Stimulated activated CD8-positive, alpha-beta memory T cell treated with anti-CD3 and anti-CD28 coated beads, Interleukin-15, amount 100 ng/mL, for 4 hours (primary cell): ENCODE measurements at places on chromosomes 4 and X.

DNA sequence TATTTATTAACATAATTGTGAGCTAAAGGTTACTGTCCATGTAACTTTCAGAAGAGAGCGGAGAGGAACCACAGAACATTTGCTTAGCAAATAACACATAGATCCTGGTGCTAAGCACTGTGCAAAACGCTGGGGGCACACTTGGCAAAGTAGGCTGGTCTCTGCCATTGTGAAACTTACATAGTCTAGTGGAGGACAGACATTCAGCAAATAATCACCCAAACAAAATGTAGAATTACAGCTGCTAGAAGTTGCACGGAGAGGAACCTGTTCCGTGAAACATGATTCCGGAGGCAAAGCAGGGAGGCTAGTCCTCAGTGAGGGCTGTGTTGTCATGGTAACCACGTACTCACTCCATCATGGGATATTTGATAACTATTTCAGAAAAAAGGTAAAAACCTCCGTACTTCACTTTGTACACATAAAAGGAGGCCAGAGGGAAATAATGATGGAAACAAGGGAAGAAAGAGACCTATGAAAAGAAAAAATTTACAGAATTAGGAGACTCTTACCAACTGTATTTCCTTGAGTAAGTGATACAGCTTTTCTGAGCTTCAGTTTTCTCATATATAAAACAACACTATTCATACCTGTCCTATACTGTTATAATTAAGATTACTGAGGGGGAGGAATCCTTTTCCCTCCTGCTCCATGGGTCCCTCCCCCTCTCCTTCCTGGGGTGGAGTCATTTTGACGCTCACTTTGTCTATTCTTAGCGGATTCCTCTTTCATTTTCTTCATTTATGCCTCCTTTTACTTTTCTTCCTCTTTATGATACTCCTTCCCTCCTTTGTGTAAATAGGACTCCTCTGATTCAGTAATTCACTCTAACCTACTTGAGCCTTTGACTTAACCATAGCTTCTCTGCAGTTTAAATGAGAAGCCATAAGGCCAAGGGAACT, 825 bp upstream of the RASGEF1B start:
- DNase-seq: no peak

DNA sequence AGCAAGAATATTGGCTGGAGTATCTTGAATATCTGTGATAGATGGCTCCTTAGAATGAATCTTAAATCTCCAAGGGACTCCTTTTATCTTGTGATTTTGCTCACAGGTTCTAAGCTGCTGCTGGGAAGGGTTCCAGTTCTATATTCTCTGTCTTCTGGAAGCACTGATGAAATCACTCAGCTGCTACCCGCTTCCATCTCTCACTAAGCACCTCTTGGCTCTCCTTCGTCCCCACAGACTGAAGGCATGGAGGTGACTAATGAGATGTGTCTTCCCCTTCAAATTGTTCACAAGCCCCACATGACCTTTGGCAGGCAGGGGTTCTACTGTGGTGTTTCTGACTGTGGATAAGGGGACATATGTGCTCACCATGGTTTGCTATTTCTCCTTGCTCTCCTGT, 75.9 kb downstream of the C4orf51 start:
- DNase-seq: no peak

GRCh38 chrX:25191403-25191802, 175.6 kb upstream of the ARX start:
- DNase-seq: no peak

DNA sequence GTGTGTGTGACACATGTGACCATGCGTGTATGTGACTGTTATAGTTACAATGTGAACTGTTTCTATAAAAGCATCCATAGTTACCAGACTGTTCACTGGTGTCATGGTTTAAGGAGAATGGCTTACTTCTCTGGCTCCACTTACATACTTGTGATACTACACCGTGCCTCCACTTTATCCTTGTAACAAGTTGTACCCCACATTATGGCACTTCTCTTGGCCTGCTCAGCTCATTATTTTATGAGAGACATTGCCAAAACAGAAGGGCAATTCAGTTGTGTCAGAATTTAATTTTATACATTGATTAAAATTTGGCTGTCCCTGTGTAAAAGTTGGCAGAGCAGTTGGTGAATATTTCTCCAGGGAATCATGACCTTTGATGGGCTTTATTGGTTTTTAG, 62.4 kb upstream of the TBC1D14 start:
- DNase-seq: no peak

GRCh38 chrX:78237127-78237526, 90.3 kb downstream of the CYSLTR1 start:
- no peak for DNase-seq

DNA sequence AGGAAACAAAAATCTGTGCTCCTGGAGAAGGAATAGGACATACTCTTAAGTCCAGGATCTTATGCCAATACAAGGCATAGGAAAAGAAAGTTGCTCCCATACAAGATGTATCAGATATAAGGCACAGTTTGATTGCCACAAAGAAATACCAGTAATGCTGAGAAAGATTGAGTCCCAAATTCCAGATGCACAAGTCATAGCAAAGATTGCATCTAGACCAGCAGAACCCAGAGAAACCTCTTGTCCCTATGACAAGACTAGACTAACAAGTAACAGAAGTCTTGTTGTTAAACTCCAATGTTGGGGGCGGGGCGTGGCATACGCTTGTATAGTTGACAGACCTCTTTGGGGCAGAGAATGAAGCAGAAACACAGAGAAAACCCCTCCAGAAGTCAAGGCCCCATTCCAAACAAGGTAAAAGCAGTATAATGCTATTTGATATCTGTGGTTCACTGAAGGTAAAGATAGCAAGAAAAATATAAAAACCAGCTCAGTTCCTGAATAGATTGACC, 671.5 kb upstream of the GRIA3 start:
- no peak for DNase-seq
